ENCODE measurements at places on chromosomes 16 and 17.

DNA sequence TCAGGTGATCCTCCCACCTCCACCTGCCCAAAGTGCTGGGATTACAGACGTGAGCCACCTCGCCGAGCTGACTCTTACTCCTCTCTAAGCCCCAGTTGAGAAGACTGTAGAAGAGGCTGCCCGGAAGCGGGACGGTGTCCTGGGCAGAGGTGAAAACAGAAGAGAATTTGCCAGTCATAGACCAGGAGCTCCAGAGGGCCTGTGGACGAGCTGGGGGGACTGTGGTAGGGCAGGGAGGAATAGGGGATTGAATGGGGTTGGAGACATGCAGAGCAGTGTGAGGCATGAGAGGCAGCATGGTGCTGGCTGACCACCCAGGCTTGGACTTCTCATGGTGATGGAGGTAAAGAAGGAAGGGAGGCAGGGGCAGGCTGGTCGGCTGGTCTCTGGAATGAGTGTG lies 17.1 kb upstream of the PHB1 start:
- DNase-seq = no peak

- peak; percentile 10 for DNase-seq
These were observed 27.4 kb upstream of the CACNA1H start for GRCh38 chr16:1125471-1125870.

DNA sequence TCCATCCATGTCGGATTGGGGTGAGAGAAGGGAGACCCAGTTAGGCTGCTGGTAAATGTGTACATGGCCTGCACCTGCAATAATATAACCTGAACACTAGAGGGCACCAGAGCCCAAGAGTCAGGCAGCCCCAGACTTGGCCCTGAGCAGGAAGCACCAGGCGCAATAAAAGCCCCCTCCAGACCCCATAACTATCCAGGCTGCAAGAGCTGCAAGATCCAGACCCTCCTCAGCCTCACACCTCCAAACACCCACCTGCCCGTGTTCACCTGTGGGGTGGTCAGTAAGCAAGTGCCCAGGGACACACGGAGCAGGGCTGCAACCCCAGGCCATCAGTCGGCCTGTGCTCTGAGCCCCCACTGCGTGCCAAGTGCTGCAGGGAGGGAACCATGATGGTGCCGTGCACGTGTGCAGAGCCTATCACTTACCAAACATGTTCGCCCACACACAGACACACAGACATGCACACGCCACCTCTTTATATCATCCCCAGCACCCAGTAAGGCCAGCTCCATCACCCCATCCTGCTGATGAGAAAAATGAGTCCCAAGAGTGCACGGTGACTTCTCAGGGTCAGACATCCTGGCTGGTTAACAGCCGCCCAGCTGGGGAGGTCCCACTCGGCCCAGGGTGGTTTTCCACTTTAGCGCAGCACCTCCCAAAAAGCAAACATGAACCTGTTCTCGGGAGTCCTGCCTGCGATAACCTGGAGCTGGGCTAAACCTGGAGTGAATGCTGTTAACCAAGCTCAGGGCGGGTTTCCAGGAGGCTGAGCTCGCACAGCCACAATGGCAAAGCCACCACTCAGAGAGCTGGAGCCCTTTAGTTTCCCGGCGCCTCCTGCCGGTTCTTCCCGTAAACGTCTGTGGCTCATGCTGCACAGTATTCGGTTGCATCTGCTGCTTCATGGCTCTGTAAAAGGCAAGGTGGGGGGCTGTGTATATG lies 439.8 kb downstream of the SOX9 start:
- peak; percentile 39 for DNase-seq

- DNase-seq = no peak
These were observed 20.1 kb upstream of the ALKBH5 start for GRCh38 chr17:18163547-18163946.

- peak; percentile 4 for DNase-seq
These were observed 28.9 kb upstream of the MAP3K14 start for GRCh38 chr17:45345554-45346215.

- DNase-seq = no peak
These were observed 30.2 kb downstream of the LLGL2 start for GRCh38 chr17:75555679-75556153.

- DNase-seq = no peak
These were observed 58.3 kb upstream of the CIBAR2 start for GRCh38 chr16:85170590-85171003.
